ENCODE measurements at places on chromosomes 6 and 20.

DNA sequence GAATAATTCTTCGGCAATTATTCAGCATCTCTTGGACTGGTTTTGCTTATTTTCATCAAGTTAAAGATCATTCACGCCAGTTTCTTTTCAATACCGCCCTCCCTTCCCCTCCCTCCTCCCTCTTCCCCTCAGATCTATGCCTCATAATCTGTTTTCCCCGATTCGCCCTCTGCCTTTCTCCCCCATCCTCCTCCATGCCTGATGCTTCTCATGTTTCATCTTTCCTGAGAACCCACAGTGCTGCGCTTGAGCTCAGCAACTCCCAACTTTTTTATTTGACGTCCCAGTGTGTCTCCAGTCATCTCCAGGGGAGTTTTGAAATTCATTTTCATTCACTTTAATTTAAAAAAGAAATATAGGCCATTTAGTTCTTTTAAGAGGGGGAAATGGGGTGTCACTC is 142.7 kb downstream of the PTPRT start:
- DNase-seq = no peak

DNA sequence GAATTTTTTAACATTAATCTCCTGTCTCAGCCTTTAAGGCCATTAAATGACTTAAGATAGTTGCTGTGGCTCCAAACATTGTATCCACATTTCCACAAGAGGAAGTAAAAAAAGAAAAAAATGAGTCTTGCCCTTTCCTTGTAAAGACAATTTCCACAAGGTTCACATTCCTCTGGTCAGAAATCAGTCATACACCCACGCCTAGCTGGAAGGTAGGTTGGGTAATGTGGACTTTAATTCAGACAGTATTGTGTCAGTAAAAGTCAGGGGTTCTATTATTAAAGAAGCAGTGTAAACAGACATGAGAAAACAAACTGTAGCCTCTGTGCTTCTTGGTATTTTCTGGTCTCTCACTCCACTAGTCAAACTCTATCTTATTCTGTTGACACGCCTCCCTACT is 682.0 kb downstream of the GRIK2 start:
- no peak for DNase-seq

DNA sequence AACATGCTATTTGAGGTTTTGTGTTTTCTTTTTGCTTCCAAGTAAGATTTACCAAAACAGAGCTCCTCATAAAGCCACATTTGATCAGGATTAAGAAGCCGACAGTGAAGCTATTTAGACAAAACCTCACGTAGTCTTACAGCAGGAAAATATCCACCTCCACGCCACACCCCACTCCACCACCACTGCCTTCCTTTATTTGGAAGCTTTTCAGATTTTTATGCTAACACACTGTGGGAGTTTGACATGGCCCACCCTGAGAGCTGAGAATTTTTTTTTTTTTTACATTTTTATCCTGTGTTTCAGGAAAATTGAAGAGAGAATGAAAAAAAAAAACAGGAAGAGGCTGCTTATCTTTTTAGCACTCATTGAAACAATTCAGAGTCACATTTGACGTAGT is 104.8 kb upstream of the MC3R start:
- no peak for DNase-seq

DNA sequence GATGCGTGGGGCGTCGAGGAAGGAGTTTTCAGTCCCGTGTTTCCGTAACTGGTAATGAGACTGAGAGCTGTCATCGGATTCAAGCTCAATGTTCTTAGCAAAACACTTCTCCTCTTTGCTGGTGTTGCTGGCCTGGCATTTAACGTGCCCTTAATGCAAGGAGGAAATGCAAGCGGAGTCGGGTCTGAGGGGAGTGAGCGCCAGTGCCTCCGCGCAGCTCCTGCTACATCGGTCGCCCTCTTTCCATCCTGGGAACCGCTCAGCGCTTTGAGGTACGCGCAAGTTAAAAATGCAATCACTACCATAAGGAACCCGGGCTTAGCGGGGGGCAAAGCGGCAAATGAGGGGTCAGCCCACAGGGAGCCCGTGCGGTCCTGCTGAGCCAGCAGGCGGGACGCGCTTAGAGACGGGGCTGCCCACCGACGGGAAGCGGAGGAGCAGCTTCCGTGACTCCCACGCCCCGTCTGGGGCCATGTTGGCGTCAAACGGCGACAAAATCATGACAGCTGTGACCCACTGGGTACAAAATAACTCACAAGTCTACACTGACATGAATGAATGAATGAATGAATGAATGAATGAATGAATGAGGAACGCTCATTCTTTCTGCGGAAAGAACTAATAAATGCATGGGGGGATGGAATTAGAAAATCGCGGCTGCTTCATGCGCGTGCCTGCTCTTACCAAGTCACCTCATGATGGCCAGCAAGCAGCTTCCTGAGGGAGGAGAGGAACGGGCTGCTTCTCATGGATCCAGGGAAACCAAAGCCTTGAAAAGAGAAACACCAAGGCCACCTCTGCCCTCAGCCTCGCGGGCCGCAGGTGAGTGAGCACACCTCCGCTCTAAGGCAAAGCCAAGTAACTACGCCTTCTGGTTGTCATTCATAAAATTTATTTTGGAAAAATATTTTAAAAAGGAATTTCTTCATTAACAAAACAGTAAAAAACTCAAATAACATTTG is 9.3 kb downstream of the DLL1 start:
- DNase-seq = no peak

GRCh38 chr20:54623991-54624569 is 148.7 kb downstream of the DOK5 start:
- no peak for DNase-seq

DNA sequence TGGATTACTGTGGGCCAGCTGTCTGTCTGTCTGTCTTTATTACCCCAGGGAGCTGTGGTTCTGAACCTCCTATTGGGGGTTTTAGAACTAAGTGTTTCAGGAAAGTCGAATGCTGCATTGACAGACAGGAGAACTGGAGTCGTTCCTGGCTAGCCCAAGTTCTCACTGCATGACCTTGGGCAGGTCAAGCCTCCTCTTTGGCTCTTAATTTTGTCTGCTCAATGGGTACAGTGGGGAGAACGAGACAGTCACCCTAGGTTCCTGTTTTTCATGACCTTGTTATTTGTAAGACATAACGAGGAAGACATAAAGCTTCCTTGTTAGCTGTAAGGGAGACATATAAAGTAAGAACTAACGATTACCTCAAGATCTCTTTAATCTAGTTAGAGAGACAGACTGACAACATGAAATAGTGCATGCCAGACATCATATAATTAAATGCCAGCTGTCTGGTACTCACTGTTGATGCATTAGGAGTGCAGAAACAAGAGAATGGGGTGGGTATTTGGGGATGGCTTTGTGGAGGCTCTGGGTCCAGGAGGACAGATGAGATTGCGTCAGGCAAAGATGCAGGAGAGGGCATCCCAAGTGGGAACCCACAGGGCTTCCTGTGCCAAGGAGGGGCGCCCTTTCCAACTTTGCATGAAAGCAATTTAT is 3.7 kb upstream of the CCDC167 start:
- DNase-seq = peak; percentile 44

GRCh38 chr20:41701588-41702348 is 83.6 kb upstream of the CHD6 start:
- DNase-seq = no peak

DNA sequence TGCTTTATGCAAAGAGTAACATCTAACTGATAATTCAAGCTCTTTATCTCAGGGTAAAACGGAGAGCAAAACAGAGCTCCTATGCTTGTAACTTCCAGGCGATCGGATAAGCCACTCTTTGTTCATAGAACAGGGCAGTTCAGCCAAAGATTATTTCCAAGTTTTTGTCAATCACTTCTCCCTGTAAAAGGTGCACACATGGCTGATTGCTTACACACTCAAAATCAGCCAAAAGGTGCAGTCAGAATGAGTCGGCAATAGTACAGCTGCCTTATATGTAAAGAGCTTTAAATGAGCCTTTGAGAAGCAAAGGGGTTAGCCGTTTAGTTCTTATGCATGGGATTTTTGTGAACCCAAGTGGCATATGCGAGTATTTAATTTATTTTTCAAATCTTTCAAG is 449.6 kb upstream of the POU3F2 start:
- DNase-seq = no peak

- peak; percentile 29 for DNase-seq
Measured at GRCh38 chr6:132054525-132054924, 103.4 kb upstream of the CCN2 start.

- no peak for DNase-seq
Measured at GRCh38 chr6:104952911-104953399, 4.0 kb upstream of the LIN28B start.

Measured in MV-4-11 (cell line).